ENCODE measurements at places on chromosomes 3 and 15. TPM values are rescaled to one million over a fixed set of nuclear protein-coding genes. Genes with fewer than 3 reads are reported as not detected.

DNA sequence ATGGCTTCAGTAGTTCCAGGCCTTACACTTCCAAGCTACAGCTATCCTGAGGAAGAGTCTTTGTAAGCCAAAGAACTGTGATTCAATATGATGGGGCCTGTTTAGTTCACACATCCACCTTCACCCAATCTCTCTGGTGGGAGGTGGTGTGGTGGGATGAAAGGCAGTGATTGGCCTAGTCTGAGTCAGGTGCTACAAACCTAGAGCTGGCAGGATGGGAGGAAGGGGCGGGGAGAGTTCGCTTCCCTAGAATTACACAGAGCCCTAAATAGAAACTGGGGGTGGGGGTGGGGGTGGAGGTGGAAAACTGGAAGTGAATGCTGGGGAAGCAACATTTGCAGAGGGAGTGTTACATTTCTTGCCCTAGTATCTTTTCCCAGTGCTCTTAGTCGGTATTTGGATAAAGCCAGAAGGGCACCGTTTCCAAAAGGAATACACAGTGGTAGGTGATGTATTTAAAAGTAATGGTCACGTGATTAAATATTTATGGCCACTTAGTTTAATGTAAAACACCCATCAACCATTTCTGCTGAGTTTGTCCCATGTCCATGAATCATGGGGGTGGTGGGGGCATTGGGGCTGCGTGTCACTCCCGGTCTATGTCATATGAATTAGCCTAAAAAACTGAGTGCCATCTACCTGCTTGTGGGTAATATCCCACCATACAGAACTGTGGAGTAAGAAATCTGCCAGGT lies 247.6 kb upstream of the PROK2 start:
- no peak for DNase-seq

DNA sequence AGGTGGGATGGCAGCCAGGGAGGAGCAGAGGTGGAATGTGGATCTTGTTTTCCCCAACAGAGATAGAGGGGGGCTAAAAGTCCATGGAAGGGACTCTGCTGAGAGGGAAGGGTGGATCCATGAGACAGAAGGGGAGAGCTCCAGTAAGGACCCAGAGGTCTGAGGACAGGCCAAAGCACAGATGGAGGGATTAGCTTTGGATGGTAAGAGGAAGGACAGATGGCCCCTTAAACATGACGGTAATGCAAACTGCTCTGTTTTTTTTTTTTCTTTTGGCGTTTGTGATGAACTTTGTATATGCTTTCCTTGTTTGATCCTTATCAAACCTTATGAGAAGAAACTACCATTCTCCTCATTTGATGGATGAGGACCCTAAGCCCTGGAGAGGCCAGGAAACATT lies 96.2 kb downstream of the IGF1R start:
- no peak for DNase-seq

DNA sequence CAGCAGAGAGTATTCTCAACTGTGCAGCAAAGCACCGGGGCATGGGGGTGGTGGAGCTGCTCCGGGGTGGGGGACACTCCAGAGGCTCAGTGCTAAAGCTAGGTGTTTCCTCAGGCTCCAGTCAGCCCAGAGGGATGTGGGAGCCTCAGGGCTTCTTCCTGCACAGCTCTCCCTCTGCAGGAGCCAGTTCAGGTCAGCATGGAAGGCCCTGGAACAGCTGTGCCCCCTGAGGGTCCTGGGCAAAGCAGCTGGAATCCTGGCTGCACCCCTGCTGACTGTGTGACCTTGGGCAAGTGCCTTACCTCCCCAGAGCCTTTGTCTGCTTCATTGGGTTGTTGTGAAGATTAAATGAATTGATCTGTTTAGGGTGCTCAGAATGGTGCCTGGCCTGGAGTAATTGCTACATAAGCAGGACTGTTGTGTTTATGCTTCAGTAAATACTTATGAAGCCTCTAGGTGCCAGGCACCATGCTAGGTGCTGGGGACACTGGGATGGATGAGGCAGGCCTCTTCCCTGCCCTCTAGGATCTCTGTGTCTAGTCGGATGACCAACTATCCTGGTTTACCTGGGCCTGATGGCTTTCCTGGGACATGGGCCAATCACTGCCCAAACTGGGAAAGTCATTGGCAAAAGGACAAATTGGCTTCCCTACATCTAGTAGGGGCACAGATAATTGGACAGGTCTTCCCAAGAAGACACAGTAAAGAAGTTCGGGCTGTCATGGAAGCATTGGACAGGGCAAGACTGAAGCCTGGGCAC lies 64.2 kb upstream of the LCTL start:
- no peak for DNase-seq

DNA sequence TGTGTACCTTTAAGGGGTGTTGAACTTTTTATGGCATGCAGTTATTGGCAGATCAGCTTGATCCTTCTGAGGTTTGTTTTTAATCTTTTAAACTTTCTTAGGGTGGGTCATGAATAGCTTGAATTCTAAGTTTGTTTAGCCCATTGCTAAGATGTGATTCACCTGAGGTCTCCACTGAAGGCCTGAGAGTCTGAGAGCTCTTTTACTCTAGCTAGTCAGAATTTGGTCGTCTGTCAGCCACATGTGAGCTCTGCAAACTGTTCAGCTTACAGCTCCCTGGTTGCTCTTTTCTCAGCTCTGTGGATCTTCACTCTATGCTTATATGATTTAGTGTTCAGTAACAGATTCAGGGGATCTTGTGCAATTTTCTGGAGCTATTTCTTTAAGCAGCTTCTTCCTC lies 161.3 kb downstream of the ABHD5 start:
- no peak for DNase-seq

GRCh38 chr3:39141171-39141995 lies 12.0 kb downstream of the CSRNP1 start:
- DNase-seq = no peak

The ITPKA gene
- 0.28 TPM for total RNA-seq

DNA sequence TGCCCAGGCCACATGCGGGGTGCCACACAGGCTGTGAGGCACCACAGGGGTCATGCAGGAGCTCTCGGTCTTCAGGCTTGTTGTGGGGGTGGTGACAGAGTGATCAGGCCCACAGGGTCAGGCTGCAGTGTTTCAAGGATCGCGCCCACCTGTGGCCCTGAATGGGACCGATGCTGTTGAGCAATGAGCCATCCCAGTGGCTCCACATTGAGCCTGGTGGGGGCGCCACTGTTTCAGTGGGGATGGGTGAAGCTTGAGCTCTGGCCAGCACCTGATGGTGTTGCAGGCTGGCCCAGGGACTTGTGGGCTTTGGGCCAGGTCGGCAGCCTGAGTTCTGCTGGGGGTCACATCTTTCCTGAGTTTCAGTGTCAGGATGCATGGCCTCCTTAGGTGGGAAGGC lies 230.1 kb downstream of the UBE3A start:
- DNase-seq = no peak

The ARPP21 gene
- not detected for total RNA-seq

DNA sequence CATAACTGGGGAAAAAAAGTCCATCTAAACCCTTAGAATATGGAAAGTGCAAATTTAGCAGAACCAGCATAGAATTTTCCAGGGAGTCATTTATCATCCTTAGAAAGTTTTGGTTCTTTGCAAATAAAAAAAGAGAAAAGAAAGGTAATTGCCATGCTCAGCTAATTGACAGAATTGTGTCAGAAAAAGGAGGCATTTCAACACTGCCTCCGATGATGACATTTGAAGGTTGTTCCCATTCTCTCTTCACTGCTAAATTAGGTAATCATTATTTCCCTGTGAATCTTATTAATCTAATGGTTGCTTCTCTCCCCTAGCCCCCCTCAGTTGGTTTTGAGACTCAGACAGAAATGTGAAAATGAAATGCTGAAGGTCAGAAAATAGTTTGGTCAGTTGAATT lies 139.2 kb downstream of the PDCD6IP start:
- no peak for DNase-seq

DNA sequence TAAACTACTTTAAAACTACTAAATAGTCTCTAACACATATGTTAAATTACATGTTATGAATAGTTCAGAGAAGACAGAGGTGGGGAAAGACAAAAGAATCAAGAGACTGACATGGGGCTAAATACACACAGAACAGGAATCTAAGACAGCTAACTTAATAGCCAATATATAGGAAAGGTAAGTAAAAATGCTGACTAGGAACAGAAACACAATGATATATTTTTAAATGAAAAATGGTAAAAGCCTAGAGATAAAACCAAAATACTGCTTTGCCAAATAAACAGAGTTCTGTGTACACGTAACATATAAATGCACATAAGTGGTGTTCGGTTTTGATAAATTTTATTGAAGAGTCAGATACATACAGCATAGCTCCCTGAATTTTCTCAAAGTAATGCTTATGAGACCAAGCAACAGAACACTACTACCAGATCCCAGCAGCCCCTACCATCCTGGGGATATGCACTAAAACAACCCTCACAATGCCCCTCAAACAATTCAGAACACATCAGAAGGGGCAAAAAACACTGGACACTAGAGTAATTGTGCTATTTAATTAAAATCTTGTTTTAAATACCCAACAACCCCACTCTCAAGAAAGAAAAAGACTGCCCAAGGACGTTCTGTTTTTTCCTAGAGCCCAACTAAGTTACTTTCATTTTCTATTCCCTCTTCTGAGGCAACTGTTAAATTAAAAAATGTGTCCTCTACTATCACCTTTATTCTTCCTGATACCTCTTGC lies 121.1 kb downstream of the ADAM10 start:
- DNase-seq = no peak

- DNase-seq = no peak
These were observed 5.2 kb upstream of the TRPM1 start for GRCh38 chr15:31106495-31107300.

- DNase-seq = no peak
These were observed 150.7 kb downstream of the ADAM10 start for GRCh38 chr15:58598829-58599210.

DNA sequence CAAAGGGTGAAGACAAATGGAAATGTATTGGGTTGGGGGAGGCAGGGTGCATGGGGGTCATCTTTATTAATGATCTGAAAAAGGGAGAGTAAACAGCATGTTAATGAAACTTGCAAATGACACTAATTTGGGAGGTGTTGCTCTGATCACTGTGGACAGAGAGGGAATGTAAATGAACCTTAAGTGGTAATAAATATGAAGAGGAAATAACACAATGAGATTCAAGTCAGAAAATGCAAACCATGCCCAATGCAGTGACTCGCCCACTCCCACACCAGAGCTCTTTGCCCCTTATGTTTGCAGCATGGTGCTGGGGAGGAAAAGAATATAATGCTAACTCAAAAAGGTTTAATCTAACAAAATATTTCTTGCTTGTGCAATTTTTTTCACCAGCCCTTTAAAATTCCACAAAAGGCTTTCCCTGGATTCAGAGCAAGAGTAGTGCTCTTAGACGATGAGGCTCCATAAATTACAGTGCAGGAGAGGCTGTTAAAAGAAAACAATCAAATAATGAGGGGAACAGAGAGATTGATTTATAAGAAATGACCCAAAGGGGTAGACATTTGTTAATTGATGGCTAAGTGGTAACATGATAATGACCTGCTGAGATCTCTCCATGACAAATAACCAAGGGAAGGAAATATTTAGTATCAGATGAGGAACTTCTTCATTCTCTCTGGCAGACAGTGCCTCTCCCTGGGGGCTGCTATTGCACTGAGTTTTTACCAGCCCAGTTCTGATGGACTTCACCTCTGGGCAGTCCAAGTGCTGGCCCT lies 210.0 kb upstream of the PPP2R3A start:
- DNase-seq = no peak

- no peak for DNase-seq
These were observed 233.2 kb upstream of the CMC1 start for GRCh38 chr3:28008235-28008634.

- no peak for DNase-seq
These were observed 878 bp upstream of the RAD51 start for GRCh38 chr15:40693904-40694687.

The C3orf70 gene
- 38.5 TPM for total RNA-seq

- DNase-seq = no peak
These were observed 16.0 kb downstream of the SLC22A14 start for GRCh38 chr3:38297947-38298711.

The ANKRD34C gene
- 0.14 TPM for total RNA-seq

GRCh38 chr3:197209366-197210260 lies 88.8 kb downstream of the DLG1 start:
- DNase-seq = no peak

DNA sequence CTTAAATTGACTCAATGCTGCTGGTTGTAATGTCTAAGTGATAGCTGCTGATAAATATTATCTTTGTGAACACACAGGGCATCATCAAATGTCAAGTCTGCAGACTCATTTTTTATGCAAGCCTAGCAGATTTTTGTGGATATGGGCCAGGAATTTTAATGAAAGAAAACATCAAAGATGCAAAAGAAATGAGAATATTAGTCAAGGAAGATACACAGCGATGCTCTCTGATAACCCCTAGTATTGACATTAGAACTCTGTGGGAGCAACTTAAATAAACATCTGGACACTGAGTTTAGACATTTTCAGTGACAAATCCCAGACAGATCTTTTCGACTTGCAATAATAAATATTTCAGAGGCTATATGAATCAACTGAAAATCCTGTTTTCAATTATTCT lies 28.3 kb downstream of the POLR2M start:
- no peak for DNase-seq

The ITIH1 gene
- total RNA-seq = 2.6 TPM

- no peak for DNase-seq
These were observed 150.2 kb upstream of the MLF1 start for GRCh38 chr3:158420654-158421396.

DNA sequence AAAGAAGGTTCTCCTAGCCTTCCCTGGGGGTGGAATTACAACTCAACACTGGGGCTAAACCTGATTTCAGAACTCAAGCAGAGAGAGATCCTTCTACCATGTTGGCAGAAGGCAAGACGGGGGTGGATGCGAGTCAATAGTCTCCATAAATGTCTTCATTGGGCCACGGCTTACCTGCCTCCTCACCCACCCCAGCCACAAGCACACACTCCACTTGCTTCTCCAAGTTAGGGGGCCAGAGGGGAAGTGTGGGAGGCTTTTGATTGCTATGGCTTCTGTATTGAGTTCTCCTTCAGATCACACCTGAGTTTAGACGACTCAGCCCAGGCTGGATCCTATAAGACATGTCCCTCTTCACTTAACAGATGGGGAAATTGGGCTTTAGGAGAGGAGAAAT lies 178.9 kb downstream of the UACA start:
- DNase-seq = no peak

The CCR9 gene
- total RNA-seq = not detected

The NR2E3 gene
- not detected for total RNA-seq

- DNase-seq = no peak
These were observed 5.8 kb upstream of the DUT start for GRCh38 chr15:48325400-48325799.

DNA sequence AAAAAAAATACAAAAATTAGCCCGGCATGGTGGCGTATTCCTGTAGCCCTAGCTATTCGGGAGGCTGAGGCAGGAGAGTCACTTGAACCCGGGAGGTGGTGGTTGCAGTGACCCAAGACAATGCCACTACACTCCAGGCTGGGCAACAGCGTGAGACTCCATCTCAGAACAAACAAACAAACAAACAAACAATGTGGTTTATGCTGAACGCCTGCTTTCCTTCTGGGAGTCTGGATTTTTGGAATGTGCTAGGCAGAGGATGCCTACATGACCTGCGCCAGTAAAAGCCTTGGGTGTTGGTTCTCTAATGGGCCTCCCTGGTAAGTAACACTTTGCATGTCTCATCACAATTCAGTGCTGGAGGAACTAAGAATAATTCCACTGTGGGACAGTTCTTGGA lies 43.5 kb downstream of the PCNP start:
- no peak for DNase-seq

The ILDR1 gene
- total RNA-seq = not detected

The TNIK gene
- total RNA-seq = 16.5 TPM

Measured in posterior vena cava (tissue), 2 donors.